Activated T-cell treated with anti-CD3 and anti-CD28 coated beads for 1 hour (primary cell): ENCODE measurements at places on chromosomes 13 and 19.

GRCh38 chr19:18736415-18737336, 53.2 kb downstream of the CRTC1 start:
- DNase-seq, result no peak

DNA sequence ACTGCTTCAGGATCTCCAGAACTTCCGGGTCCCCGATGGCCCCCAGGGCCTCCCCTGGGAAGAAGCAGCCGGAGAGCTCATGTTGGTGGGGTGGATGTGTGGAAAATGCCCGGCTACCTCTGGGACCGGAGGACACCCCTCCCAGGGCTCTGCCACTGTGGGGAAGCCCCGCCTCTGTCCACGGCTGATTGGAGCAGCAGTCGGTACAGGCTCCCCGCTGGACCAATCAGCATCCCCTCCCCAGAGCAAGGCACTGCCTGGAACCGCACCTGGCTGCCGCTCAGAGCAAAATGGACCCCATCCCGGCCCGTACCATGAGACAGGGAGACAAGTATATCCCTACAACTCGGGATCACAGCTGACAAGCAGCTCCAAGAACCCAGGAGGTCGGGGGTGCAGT, 6.4 kb downstream of the DOHH start:
- no peak for DNase-seq

- no peak for DNase-seq
Observed at GRCh38 chr13:27578121-27579030, 42.0 kb downstream of the LNX2 start.

DNA sequence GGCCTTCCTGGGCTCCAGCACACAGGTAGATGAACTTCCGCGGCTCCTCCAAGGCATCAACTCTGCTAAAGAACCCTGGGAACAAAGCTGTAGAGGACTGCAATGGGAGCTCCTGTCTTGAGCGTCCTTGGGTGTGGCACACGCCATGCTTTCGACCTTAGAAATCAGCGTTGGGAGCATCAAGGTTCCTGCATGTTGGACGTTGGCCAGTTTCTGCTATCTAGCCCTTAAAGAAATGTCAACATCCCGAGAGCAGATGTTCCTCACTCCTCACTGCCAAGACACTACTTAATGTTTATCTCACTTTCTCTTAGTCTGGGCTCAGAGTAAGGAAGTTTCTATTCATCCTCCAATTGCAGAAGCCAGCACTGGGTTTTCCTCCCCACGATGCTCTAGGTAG, 70.6 kb upstream of the MEDAG start:
- DNase-seq, result no peak

GRCh38 chr19:2809387-2810140, 10.1 kb upstream of the ZNF554 start:
- no peak for DNase-seq

DNA sequence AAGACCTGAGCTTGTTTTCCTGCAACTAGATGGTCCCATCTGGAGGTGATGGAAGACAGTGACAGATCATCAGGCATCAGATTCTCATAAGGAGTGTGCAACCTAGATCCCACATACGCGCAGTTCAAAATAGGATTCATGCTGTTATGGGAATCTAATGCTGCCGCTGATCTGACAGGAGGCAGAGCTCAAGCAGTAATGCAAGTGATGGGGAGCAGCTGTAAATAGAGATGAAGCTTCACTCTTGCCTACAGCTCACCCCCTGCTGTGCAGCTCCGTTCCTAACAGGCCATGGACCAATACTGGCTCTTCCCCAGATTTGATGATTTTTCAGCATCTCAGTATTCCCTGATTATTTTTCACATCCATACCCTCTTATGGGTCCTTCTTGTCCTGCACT, 208.4 kb upstream of the RXFP2 start:
- DNase-seq, result no peak

- no peak for DNase-seq
Observed at GRCh38 chr13:95676105-95676761, 706 bp upstream of the DNAJC3 start.

GRCh38 chr19:55384131-55384919, at the start of gene TMEM238:
TSS of gene TMEM238 (minus strand) at chr19:55384292. CDS start at chr19:55384259, 33 bp downstream.
- DNase-seq, result peak; percentile 18
